Urinary bladder (tissue), 4 donors: ENCODE measurements at places on chromosomes 6 and 20.

GRCh38 chr20:24969186-24970029 lies 20.3 kb downstream of the CST7 start:
- no peak for DNase-seq

- DNase-seq, result no peak
These were observed 26.8 kb upstream of the CLIC5 start for GRCh38 chr6:46042355-46042999.

DNA sequence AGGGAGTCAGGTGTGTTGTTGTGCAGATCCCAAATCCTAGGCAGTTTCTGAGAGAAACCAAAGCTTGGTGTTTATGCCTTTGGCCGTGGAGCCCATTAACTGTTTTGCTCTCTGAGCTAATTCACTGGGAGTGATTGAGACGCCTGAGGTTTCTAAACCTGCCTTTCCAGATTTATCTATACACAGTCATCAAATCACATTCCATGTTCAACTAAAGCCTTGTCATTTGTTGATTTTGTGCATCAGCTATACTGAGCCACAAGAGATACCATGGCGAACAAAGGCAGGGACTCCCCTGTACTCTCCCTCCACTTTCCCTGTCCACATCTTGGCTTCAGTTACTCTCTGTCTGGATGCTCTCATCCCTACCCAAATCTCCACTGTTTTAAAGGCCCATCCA lies 229.7 kb upstream of the PMEPA1 start:
- DNase-seq, result no peak

GRCh38 chr20:31572042-31572700 lies 32.9 kb upstream of the ID1 start:
- no peak for DNase-seq

DNA sequence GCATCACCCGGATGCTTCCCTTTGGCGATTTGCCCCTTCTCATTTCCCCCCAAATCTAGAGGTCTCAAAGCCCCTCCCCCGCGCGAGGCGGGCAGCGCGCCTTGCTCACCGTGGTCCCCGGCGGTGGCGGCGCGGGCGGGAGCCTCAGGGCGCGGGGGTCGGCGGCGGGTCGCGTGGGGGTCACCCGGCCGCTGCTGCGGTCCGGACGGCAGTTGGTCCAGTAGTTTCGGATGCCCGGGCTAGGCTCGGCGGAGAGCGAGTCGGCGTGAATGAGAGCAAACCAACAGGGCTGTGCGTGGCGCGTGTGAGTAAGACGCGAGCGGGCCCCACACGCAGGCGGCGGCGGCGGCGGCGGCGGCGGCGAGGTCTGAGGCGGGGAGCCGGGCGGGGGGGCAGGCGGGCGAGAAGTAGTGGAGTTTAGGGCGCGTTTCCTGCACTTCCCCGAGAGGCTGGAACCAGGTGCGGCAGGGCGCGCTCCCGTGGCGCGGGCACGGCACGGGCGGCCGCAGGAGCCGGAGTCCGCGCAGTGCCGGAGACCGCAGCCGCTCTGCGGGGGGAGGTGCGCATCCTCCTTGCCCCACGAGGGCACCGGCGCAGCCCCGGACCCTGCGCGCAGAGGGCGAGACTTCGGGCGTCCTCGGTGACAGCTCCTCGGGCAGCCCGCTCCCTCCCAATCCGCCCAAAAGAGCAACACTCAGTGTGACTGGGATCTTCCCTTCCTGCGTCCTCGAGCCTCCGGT lies 567 bp downstream of the HS3ST5 start:
- no peak for DNase-seq

GRCh38 chr6:17740559-17741220 lies 34.0 kb upstream of the NUP153 start:
- DNase-seq, result no peak

GRCh38 chr20:32157611-32158010 lies 48.1 kb downstream of the TM9SF4 start:
- no peak for DNase-seq

- DNase-seq, result no peak
These were observed 57.1 kb upstream of the MLN start for GRCh38 chr6:33860706-33861474.

DNA sequence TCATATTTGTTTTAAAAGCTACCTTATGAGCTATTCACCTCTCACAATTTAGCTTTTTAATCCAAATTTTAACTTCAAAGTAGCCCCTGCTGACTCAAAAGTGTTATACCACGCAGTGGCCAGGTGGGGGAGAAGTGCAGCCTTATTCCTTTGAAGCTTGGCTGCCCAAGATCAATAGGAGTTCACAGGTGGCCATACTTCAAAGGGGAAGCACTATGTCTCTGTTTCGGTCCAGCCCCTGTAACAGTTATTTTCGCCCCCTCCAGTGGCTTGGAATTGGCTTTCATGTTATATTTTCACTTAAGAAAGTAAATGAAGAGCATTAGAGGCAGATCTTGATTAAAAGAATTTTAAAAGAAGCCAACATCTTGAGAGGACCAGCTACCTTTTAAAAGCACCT lies 608.4 kb downstream of the EPHA7 start:
- no peak for DNase-seq

GRCh38 chr6:76886900-76887299 lies 576.4 kb downstream of the HTR1B start:
- DNase-seq, result no peak

GRCh38 chr6:34953061-34954025 lies 64.3 kb downstream of the ANKS1A start:
- peak; percentile 47 for DNase-seq

DNA sequence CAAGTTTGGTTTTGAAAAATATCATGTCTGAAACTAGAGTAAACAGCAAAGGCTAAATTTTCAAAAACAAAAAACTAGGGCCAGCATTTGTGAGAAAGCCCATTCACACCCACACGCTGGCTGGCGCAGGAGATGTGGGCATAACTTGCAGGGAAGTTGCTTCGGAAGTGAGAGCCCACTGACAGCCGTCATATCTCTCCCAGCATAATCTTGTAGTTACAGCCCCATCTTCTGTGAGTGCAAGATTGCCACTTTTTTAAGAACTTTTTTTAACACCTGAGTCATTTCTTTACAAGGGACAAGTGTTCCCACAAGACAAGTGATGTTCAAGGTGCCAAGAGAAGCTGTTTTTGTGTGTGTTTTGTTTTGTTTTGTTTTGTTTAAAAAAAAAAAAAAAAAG lies 212.5 kb upstream of the CNR1 start:
- no peak for DNase-seq

DNA sequence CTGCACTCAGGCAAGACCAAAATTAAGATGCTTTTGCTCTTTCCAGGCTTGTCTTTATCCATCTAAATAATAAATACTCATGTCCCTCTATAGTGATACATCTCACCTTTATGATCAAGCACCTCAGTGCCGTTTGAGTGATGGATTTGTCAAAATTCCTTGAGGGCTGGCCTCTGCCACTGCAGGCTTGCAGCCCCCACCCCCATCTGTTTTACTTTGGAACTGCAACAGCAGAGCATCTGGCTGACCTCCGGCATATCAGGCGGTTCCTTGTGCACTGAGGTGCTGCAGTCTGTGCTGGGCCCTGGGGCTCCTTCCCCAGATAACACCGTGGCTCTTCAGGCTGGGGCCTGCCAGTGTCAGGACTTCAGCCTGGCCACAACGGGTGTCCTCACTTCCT lies 386.9 kb downstream of the CDH26 start:
- DNase-seq, result no peak

DNA sequence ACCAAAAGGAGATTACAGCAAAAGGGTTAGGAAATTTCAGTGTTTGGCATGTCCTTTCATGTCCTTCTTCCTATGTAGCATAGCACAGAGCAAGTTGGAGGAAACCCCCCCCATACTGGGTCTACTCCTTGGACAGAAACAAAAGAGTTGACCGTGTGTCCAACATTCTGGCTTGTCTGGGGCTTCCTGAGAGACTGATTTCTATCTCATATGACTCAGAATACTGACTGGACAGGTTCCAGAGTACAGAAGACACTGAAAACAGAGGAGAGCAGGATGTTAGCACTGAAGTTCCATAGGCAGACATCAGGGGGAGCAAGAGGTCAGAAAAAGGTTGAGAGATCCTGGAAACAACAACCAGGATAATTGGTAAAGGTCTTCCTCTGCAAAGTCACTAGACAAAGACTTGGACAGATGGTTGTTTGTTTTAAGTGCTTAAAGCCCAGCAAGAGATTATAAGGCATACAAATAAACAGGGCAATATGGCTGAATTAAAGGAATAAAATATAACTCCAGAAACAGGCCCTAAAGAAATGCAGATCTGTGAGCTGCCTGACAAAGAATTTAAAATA lies 48.4 kb downstream of the USP49 start:
- peak; percentile 80 for DNase-seq

DNA sequence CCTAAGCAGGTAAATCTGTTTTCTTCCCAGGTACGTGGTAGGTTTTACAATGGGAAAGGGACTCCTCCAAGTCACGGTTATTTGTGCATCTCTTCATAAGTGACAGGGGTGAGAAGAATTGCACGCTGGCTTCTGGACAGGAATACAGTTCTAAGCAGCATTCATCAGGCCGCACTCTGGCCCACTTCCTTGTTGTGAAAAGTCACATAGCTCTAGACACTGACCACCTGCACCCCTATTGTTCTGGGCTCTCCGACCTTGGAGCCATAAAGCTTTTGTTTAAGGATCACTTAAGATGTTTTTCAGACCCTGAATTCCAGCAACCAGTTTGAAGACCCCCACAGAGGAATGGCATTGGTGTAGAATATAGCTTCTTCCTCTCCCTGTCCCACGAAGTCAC lies 31.4 kb downstream of the RAMACL start:
- DNase-seq, result no peak

GRCh38 chr20:1535420-1536175 lies 21.9 kb downstream of the SIRPD start:
- DNase-seq, result no peak

DNA sequence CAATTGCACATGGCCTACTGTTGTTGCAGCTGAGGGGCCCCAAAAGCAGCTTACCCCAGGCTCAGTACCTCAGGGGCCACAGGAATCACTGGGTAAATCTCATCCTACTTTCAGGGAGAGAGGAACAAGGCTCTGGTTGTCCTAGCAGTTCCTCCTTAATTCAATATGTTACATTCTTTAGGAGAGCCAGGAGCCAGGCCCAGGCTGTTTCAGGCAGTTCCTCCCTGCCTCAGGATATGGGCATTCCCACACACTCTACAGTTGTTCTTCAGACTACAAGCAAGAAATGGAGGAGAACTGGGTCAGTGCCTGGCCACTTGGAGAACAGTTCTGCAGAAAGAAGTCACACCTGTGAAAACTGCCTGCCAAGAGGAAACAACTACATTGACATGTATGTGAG lies 9.6 kb upstream of the BTN3A2 start:
- no peak for DNase-seq

- no peak for DNase-seq
These were observed 140.0 kb upstream of the LAMA2 start for GRCh38 chr6:128742900-128743299.

- no peak for DNase-seq
These were observed 21.8 kb upstream of the BTBD3 start for GRCh38 chr20:11895861-11896387.

DNA sequence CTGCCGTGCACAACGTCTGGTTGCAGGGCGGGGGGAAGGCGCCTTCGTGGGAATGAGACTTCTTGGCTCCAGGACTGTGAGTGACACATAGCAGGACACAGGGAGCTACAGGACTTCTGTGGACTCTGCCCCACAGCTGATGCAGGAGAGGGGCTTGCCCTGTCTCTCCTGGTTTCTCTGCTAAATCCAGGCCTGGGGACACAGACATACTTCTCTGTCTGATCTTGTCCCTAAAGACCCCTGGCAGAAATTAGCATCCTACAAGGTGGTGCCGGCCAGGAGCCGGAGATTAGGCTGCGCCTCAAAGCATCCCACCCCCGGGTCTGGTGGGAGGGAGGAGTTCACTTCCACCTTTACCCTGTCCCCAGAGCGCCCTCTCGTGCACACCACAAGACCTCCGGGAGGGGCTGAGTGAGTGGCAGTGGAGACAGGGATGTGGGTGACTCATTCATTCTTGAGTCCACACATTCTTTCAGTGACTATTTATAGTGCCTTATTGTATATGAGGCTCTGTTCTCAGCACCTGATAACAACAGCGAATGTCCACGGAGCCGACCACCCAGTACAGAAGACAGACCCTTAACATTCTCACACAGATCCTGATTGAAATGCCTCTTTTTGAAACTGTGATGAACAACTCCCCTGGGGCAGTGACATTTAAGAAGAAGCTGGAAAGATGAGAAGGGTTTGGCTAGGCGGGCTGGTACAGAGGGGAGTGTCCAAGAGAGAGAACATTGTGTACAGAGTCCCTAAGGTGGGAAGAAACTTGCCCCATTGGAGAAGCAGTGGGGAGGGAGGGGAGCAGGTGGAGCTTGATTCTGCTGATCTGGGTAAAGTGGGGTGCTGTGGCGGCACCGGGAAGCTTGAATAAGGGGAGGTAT lies 39.0 kb downstream of the GMPR start:
- peak; percentile 49 for DNase-seq

- no peak for DNase-seq
These were observed 68.1 kb upstream of the CEP85L start for GRCh38 chr6:118719351-118720124.

- peak; percentile 20 for DNase-seq
These were observed 71.4 kb upstream of the SCAF8 start for GRCh38 chr6:154661768-154662167.

DNA sequence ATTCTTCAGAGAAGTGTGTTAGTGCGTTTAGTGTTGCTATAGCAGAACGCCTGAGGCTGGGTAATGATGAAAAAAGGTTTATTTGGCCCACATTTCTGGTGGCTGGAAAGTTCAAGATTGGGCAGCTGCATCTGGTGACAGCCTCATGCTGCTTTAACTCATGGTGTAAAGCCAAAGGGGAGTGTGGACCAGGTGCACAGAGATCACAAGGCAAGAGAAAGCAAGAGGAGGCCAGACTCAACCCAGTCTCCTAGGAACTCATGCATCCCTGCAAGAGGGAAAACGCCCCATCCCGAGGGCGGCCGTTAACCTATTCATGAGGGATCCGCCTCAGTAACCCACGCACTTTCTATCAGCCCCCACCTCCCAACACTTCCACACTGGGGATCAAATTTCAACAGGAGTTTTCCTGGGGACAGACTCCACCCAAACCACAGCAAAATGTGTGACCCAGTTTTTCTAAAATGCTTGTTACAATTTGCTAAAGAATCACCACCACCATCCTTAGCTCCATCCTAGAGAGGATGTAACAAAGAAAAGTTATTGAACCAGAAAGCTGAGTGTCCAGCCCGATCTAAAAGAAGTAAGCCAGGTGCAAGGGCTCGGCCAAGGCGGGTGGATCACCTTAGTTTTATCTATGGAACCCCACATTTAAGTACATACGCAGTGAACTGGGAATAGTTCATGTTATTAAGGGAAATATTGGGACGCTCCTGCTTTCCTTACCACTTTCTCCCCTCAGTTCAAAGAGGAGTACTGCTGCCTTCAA lies 164.8 kb downstream of the QKI start:
- no peak for DNase-seq
